ENCODE measurements at places on chromosomes 5 and 9.

GRCh38 chr9:135878528-135879236 lies 28.7 kb downstream of the CAMSAP1 start:
- no peak for DNase-seq

- DNase-seq = peak; percentile 76
Measured at GRCh38 chr9:126398403-126399058, 71.9 kb downstream of the MVB12B start.

DNA sequence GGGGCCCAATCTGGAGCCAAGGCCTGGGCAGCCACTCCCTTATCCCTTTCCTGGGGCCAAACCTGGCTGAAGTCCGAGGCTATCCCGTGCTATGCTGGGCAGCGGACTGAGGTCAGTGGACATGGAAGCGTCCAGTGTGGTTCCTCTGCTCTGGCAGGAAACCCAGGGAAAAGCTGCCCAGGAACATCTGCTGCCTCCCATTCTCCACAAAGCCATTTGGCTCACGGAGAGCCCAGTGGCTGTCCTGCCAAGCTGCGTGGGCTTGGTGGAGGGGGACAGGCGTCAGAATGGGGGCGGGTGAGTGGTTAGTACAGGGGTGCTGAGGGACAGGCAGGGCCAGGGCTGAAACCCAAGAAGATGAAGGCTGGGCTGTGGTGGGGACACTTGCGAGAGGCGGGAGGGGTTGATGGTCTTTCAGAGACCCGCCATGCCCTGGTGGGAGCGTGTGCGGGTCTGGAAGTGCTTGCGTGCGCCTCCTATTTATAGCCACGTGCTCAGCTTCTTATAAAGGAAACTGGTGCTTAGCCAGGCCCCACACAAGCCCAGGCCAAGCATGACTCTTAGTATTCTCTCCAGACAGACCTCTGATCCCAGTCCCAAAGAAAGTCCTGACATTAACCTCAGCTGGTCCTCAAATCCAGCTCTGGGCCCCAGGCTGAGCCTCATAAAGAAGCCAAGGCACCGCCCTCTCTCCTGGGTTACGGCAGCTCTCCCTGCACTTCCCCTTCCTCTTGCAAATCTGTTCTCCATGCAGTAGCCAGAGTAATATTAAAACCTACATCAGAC lies 9.4 kb upstream of the SLC6A7 start:
- peak; percentile 35 for DNase-seq

GRCh38 chr5:78718824-78719223 lies 70.3 kb upstream of the LHFPL2 start:
- DNase-seq = no peak

DNA sequence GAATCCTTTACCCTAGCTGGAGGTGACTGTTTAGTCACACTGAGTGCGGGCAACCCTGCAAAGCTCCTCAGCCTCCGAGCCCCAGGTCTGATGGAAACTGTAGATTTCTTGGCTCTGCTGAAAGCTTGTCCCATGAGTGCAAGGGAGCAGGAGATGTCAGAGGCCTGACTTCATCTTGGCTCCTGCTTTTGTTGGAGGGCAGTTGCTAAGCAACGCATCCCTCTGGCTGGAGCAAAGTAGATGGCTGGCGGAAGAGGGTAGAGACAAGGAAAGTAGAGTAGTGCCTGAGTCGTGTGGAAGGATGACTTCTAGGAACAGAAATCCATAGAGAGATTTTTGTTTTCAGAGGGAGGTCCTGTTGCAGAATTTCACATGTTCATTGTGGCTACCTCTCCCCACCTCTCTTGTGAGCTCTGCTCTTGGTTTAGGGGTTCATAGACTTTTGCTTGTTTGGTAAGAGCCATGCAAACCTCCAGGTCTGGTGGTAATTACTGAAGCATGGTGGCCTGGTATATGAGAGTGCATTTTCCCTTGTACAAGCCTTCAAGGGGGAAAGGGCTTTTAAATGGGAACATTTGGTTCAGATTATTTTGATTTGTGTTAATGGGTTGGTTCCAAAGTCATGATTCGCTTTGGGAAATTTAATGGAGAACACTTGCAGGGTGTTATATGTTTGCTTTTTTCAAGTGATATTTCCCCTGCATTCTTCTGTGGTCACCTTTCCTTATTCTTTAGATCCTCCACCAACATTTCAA lies 71.5 kb downstream of the ARHGAP26 start:
- DNase-seq = no peak

DNA sequence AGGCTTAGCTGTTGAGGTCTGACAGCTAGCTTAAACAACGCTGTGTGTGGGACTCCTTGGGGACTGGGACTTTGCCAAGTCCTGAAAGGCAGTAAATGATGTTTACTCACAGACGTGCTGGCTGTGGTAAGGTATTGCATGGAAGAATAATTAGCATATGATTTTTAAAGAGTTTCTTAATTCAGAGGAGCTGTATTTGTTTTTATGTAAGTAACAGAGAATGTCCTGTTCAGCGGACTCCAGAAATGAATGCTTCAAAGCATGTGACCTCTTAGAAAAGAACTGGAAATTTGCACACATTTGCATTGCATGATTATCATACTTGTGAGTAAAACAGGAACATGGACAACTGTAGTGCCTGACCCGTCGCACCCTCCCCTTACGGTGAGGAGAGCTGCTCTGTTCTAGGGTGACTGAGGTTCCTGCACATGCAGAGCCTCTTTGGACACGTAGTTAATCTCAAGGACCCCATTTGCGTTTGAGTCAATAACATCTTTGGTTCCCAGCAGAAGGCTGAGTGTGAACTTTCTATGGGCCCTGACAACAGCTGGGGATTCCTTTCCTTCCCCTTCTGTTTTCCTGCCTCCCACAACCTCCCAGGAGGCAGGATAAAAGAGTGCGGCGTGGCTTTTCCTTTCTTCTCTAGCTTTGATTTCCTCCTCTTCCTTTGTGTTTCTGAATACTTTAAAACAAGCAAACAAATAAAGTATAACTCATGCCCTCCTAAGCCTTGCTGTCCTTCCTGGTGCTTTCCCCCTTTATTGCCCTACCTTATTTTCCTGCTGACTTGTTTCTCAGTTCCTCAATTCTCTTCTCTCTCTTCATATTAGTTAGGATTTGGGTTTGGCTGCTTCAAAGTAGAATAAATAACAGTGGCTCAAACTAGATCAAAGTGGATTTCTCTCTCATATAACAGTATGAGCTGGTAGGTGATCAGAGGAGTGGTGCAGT lies 157.2 kb upstream of the CD180 start:
- DNase-seq = peak; percentile 13

DNA sequence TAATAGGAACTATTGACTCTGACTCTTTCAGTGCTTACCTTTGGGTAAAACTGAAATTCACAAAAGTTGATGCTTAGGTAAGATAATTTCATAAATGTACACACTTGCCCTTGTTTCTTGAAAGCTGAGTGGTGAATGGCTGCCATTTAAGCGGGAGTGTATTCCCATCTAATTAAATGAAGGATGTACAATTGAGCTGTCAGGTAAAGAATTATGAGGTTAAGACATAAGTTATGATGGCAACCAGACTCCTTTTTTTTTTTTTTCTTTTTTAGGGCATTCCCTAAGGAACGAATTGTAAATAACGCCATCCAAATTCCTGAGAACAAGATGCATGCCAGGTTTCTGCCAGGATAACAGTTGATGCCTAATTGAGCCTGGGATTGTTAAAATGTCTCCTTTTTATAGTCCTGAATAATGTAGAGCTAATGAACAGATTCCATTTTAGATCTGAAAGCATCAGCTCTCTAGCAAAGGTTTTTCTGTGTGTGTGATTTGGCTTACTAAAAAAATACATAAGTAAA lies 199.7 kb downstream of the ISL1 start:
- DNase-seq = no peak

- no peak for DNase-seq
Measured at GRCh38 chr5:157222506-157223230, 42.0 kb downstream of the ITK start.

GRCh38 chr5:36041537-36041845 lies 25.2 kb downstream of the UGT3A2 start:
- DNase-seq = no peak

- DNase-seq = peak; percentile 6
Measured at GRCh38 chr5:143495110-143495509, 91.6 kb upstream of the NR3C1 start.

DNA sequence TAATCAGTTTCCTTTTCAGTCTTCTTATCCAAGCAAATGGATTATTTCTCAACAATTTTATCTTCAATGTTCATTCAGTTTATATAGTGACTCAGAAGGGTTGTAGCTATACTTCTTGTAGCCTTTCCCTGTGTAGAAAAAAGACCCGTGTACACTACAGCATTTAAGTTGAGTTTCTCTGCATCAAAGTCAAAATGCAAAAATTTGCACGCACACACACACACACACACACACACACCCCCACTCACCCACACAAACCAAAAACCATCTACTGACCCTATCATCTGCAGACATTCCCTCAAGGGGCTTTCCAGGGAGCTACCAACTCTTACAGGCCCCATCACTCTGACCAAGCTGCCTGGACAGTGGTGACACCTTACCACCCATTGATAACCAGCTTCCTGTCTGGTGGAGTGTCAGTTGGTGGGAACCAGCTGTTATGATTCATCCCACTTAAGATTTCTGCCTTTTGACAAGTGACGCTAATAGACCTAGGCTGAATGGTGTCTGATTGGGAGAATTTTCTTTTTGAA lies 12.2 kb upstream of the ELL2 start:
- DNase-seq = peak; percentile 94

- peak; percentile 0 for DNase-seq
Measured at GRCh38 chr9:26502311-26502710, 390.3 kb downstream of the CAAP1 start.

DNA sequence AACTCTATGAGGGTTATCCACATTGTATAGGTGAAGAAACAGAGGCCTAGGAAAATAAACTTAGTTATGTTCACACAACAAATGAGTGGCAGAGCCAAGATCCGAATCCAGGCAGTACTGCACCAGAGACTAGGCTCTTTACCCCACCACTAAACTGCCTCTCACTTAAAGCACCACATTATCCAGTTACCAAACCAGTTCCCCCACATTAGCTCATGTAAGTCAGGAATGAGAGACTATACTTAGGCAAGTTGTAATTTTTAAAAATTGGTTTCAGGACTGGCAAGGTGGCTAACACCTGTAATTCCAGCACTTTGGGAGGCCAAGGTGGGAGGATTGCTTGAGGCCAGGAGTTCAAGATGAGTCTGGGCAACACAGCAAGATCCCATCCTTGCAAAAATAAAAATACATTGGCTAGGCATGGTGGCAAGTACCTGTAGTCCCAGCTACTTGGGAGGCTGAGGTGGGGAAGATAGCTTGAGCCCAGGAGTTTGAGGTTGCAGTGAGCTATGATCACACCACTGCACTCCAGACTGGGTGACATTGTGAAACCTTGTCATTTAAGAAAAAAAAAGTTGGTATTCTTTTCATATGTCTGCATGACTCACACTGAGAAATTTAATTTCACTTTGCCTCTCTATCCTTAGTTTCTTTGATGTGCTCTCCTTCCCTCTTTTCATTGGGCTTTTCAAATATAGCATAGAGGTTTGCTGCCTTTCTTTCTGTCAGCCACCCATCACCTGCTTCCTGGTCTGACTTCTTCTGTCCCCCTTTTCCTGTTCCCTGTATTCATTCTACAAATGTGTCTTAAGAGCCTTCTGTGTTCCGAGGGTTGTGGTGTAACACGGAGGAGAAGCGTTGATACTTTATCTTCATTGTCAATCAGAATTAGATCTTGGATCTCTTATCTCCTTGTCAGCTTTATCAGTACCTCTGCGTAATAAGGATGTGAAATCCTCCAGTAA lies 64.7 kb downstream of the ERMP1 start:
- DNase-seq = peak; percentile 51

DNA sequence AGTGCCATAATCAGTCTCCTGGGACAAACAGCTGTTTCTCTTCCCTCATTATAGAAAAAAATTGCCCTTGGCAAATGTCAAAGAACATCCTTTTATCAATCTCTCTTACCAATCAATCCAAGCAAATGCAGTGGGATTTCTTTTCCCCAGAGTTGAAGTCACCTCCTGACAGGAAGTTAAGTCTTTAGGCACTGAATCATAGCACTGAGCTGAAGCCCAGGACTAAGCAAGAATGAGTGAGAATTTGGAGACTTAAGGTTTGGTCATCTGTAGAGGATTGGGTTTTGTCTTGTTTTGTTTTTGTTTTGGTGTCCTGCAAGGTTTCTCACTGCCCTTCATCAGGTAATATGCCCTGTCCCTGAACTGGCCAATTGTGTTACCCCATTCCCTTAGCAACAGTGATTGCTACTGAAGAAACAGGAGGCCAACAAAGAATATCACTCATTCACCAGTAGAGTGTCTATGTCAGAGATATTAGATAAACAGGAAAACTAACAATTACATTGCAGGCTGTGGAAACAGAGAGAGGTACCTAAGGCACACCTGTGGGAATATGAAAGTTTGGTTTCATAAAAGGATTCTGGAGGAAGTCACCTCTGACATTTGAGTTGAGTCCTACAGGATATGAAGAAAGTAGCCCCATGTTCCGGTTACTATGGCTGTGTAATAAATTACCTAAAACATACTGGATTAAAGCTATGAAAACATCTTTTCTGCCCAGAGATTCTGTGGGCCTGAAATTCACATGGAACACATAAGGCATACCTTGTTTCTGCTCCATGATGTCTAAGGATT lies 4.5 kb upstream of the FXN start:
- no peak for DNase-seq

DNA sequence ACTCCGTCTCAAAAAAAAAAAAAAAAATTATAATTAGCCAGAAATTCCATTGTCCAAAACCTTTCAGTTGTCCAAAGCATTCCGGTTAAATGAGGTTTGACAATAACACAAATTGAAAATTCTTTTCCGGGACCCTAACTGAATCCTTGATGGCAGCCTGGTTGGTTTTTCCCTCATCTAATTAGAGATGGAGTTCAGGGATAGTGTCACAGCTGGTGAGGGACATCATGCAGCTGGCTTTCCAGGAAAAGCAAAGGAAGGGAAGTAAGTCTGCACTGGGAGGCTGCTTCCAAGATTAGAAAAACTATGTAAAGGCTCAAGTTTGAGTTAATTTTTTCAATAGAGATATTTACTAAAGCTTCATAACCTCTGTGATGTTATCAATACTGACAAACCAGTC lies 195.4 kb downstream of the ADAMTS12 start:
- no peak for DNase-seq

DNA sequence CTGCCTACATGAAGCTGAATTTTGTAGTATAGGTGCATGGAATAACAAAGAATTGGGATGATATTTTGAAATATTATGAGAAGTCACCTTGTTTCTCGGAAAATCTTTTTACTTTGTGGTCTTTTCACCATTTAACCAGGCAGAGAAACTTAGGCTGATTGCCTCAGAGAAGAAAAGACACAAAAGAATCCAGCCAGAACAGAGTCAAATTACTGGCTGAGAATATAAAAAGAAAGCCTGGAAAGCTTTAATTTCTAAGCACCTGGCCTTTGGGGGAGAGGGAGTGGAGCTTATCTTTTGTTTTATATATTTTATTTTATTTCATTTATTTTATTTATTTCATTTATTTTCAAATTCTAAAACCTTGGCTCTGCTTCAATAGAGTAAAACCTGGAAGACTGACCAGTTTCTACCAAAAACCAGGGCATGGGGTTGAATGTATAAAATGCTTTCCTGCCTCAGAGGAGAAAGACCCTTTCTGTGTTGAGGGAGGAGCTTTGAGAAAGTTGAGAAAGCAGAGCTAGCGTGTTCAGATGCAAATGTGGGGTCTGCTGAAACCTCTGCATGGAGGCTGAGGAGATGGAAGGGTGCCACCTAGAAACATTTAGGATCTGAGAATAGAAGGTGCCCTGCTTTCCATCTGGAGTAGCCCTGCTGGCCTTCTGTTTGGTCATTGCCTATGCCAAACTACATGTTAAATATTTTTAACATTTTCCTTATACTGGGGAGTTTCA lies 81.6 kb downstream of the NREP start:
- DNase-seq = no peak

GRCh38 chr5:42267091-42267490 lies 156.1 kb upstream of the GHR start:
- no peak for DNase-seq

Data from hematopoietic multipotent progenitor cell treated with erythropoietin and hydrocortisone succinate and interleukin-3 and kit ligand, for 4 days (in vitro differentiated cells).